Activated CD4-positive, alpha-beta T cell treated with anti-CD3 and anti-CD28 coated beads for 1 hour (primary cell): ENCODE measurements at places on chromosomes 1 and 21.

DNA sequence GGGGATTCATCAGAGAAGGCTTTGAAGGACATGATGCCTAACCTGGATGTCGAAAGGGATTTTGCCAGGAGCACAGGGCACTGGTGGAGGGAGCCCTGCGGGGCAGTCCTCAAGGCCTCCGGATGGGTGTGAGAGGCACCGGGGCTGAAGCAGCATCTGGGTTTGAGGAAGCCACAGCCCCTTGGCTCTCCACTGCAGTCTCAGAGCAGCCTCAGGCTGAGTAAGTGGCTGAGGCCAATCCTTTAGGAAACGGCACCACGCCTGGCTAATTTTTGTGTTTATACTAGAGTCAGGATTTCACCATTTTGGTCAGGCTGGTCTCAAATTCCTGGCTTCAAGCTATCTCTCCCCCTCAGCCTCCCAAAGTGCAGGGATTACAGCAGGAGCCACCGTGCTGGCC is 12.0 kb downstream of the ERVH48-1 start:
- DNase-seq: no peak

DNA sequence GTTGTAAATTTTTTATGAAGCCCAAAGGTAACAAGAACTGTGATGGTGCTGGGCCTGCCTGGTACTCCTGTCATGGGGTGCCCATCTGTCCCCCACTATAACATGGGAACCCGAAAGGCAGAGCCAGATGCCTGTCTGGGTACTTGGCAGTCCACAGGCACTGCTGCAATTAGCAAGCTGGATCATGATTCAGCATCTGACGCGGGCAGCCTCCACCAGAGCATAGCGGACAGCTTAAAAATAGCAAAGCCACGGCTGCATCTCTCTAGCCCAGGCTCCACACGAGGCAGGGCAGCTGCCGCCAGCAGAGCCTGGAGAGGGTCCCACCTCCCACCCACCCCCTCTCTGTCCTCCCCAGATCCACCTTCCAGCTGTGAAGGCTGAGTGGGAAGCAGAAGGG is 22.9 kb downstream of the SUSD4 start:
- no peak for DNase-seq

DNA sequence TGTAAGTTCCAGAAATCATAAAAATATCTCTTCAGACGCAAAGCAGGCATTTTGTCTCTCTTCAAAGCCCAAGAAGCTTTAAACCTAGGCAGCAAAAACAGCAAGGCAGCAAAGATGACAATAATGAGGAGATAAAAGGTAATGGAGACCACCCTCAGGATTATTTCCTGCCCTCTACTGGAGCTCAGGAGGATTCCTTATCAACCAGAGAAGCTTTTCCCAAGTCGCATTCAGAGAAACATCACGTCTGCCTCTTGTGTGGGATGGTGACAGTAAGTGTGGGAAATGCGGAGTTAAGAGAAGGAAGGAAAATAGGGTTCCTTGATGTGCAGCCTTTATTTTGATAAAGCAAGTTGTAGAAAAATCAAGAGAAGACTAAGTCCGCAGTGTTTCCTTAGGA is 365.8 kb downstream of the RGS7 start:
- no peak for DNase-seq

DNA sequence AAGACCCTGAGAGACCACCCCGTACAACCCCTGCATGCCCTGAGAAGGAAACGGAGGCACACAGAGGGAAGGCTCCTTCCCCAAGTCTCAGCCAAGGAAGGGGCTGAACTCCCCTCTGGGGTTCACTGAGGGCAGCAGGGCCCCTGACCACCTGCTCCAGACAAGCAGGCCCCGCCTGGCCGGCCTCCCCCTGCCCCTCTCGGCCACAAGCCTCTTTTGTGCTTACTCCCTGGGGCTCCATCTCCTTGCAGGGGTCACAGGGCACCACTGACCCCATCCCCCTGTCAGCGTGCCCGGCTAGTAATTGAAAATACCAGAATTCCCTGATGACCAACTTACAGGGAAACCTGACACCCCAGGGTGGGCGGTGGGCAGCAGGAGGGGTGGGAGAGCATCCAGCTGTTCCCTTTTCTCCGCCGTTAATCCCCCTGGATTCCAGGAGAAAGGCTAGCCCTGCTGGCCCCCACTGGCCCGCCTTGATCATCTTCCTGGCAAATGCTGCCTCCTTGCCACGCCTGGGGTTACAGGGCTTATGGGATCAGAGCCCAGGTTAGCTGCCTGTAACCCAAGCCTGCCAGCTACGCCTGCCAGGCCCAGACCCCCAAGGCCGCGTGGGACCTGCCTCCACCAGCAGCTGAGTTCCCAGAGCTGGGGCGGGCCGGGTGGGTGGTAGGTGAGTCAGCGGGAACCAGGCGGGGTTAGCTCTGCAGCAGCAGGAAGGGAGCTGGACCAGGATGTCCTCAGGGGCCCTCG is 96.1 kb downstream of the LACTBL1 start:
- no peak for DNase-seq

DNA sequence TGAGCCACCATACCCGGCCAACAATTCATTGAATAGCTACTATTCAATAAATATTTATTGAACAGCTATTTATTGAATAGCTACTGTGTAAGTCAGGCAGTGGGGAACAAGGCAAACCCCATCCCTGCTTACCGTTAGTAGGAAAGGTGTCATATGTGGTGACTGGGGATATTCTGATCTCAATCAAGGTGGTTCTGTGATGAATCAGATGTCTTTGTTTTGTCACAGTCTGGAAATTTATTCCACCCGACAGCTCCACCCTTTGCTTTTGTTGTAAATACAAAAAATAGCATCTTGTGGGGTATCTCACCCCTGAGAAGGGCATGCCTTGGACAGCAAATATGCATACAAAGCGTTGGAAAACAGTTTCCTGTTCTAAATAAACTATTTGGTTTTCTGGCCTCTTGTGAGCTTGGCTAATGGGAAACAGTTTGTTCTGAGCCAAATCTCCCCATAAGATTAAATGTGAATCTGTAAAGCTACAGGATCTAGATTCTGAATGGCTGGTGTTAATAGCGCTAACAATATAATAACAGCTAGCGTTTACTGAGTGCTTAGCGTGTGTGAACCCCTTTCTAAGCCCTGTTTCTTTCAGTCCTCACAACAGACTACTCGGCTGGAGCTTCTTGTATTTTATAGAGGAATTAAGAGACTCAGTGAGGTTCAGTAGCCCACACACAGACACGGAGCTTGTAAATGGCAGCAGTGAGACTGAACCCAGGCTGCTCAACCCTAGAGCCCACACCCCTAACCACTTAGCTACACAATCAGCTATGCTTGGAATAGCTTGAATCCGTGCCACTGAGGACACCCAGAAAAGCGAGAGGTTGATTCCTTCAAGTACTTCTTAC is 5.5 kb downstream of the PDPN start:
- DNase-seq: no peak

GRCh38 chr21:28127175-28127785 is 865.4 kb downstream of the LTN1 start:
- no peak for DNase-seq

GRCh38 chr1:178458203-178458602 is 38.6 kb downstream of the CLEC20A start:
- no peak for DNase-seq

DNA sequence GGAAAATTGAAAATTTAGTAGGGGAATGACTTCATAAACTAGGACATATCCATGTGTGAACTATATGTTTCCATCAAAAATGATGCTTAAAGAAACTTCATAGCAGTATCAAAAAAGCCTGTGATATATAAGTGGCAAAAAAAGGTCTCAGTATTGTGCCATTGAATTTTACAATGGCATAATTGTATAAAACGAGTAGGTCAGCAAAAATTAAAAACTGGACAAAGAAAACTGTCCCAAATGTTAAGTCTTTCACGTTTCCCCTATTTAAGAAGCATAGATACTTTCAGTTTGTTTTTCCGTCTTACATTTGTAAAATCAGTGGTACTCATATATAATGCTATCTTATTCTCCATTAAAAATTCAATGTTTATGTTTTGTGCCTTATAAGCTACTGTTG is 43.2 kb downstream of the LRRC8B start:
- no peak for DNase-seq

DNA sequence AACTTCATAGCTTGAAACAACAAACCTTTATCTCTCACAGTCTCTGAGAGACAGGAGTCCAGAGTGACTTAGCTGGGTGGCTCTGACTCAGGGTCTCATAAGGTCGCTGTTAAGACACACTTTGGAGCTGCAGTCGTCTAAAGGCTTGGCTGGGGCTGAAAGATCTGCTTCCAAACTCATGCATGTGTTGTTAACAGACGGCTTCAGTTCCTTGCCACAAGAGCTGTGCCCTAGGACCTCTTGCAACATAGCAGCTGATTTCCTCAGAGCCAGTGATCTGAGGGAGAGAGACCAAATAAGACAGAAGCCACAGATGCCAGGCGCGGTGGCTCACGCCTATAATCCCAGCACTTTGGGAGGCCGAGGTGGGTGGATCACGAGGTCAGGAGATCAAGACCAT is 176.8 kb downstream of the DISC1 start:
- DNase-seq: no peak

DNA sequence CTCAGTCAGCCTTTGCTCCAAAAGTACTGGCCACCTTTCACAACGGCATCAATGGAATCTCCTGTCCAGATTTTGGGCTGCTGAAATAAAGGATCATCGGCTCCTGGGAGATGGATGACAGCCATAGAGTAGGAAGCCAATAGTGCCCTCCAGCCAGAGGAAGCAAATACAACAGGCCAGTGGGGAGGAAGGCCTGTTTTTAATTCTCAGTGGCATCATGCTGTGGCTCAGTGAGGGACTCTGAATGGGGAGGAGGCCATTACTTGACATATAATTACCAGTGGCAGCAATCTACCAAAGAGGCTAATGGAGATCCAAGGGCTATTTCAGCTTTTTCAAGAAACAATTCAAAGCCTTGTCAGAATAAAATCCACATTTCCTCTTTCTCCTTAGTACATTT is 26.7 kb downstream of the COLGALT2 start:
- no peak for DNase-seq
